ENCODE measurements at places on chromosomes 5 and 9.

DNA sequence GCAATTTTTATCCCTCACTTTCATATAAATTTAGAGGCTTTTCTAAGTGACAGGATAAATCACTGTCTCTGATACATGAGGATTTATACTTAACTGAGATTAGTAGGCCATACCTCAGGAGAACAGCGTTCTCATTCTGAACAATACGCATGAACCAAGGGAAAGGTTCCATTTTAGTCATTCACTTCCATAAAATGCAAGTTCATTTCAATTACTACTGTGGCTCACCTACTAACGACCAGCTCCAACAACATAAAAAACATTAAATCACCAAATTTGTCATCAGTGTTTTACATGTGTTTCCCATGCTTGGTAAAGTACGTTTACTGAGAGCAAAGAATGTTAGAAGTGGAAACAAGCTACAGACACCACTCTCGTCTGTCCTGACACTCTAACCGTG, 67.4 kb downstream of the EFNA5 start:
- DNase-seq: no peak

DNA sequence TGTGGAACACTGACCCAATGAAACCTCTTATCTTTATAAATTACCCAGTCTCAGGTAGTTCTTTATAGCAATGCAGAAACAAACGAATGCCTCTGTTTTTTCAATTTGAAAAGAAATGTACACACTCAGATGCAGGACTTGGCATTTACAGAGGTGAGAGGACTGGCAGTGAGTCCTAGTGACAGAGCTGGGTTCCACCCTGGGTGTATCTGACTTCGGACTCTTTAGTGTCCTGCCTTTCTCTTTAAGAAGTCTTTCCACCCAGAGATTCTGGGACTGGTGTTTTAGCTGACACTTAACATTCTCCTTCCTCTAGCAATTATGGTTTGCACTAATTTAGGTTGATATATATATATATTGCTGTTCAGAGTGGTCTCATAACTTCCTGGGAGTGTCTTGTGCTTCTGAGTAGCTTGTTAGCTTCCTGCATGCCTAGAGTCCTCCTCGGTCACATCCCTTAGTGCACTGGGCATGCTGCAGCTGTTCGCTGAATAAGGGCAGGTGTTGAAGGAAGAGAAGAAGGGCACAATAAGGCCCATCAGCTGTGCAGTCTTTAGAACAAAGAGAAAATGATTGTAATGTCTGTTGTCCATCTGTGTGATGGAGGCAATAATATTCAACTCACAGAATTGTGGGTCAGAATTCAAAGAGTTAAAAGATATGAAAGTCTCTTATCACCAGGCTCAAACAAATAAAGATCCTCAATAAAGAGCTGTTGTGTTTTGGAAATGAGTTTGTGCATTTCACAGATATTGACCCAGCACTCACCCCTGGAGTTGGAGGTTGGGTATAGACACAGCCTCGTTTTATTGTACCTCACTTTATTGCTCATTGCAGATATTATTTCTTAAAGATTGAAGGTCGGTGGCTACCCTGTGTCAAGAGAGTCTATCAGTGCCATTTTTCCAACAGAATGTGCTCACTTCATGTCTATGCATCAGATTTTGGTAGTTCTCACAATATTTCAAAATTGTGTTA, 187.1 kb downstream of the TRIM32 start:
- no peak for DNase-seq

DNA sequence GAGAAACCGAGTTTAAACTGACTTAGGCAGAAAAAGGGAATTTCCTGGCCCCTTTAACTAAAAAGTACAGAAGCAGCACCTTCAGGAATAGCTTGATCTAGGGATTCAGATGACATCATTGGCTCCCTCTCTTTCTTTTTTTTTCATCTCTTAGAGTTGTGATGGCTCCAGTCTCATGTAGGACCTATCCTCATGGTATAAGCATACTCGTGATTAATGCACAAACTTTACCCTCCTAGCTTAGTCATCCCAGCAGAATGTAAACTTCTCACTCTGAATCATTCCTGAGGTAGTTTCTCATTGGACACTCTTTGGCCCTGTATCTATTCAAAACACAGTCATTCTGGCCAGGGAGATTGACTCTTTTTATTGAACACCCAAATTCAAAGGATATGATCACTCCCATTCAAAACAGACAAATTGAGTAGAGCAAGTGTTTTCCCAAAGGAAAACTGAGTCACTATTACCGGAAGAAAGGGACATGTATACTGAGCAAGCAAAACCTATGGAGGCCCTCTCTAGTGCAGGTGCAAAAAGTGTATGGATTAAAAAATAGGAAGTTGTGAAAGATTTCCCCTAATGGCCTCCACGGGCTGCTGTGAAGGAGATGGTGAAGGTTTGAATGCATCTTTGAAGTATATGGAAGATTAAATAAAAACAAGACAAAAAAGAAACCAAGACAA, 27.6 kb upstream of the SMIM23 start:
- DNase-seq: peak; percentile 85

GRCh38 chr9:114721491-114722079, 39.6 kb upstream of the TEX48 start:
- DNase-seq: no peak

GRCh38 chr5:52648726-52649125, 139.0 kb upstream of the ITGA1 start:
- no peak for DNase-seq
